ENCODE measurements at places on chromosomes 2 and 18.

GRCh38 chr18:74722237-74722636, 124.6 kb downstream of the ZNF407 start:
- no peak for DNase-seq

GRCh38 chr2:43274055-43274454, 47.6 kb upstream of the ZFP36L2 start:
- no peak for DNase-seq

DNA sequence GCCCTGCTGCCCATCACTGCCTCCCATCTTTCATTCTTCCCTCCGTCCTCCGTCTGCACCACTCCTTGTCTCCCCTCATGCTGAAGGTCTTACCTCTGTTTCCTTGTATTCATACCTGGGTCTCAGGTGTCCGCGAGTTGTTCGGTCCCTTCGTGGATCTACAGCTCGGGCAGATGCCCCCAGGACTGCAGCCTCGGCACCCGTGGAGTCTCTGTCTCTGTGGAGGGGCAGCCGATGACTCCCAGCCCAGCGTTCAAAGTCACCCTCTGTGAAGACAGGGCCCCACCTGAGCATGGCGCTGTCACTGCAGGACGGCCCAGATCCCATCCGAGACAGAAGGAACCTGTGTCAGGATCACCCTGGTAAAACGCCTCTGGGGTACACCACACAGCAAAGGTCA, 480.0 kb upstream of the SALL3 start:
- no peak for DNase-seq

GRCh38 chr2:5697562-5697961, 5.4 kb downstream of the SOX11 start:
- DNase-seq = no peak

DNA sequence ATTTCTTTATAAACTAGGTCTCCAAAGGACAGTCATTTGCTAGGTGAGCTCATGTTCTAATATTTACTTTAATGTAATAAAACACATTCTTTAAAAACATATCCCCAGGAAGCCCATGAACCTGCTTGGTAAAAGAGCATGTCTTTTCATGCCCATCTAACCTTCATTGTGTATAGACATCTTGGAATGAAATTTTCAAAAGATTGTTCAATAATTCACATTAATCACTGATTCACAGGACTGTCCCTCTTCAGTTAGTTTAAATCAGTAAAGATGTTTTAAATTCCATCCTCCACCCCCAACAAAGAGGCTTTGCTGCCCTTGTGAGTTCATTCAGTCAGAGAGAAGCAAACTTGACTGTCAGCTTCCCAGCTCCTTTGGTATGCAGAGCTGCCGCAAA, 633.4 kb upstream of the CELF4 start:
- no peak for DNase-seq

Measured in stimulated activated CD8-positive, alpha-beta memory T cell treated with anti-CD3 and anti-CD28 coated beads, Interleukin-2, amount 100 ng/mL, for 48 hours (primary cell).